ENCODE measurements at places on chromosomes 12 and 14.
A peak's percentile ranks its signal among the peaks of the same experiment; 100 is the strongest.

DNA sequence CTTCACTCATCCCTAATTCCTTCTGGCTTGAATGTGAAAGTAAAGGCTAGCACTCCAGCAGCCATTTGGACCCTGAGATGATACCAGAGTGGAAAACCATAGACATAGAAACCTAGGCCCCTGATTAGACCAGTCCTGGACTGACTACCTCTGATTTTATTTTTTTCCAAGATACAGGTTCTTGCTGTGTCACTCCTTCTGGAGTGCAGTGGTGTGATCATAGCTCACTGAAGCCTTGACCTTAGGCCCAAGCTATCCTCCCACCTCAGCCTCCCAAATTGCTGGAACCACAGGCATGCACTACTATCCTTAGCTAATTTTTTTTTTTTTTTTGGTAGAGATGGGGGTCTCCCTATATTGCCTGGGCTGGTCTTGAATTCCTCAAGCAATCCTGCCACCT lies 74.4 kb upstream of the STAC3 start:
- no peak for DNase-seq
- no peaks in the 10 kb centered on the region for H3K4me1 ChIP-seq
- no peak overlapping the region for H3K4me3 ChIP-seq
- no peak overlapping the region for H3K27ac ChIP-seq

DNA sequence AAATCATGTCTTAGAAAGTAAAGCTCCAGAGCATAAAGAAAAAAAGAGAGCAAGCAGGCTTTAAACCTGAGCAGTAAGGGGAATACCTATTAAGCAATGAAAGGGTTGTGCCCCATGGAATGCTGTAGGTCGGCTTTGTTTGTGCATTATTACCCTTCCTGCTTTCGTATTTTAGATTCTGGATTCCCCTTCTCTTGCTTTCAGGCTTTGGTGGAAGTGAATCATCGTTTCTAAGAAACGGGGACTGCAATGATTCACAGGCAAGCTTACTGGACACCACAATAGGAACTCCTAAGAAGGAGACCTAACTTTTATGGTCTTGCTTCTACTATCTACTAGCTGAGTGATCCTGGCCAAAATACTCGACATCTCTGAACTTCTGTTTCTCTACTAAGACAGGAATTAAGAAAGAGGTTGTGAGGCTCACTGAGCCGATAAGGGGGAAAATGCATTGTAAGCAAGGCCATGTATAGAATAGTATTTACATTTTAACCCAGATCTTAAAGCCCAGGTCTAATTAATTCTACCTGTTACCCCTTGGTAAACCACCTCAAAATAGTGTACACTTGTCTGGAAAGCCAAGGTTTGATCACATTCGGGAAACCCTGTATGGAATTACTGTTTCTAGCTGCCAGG lies 1.2 kb upstream of the BMAL2 start:
- peaks cover 63% of the 10 kb centered on the region for H3K27me3 ChIP-seq
- no peak for DNase-seq
- no peaks in the 10 kb centered on the region for H3K4me1 ChIP-seq
- H3K27ac ChIP-seq: no peak overlapping the region
- H3K36me3 ChIP-seq: no peaks in the 10 kb centered on the region
- no peak overlapping the region for H3K4me3 ChIP-seq

- no peak overlapping the region for H3K4me3 ChIP-seq
- no peaks in the 10 kb centered on the region for H3K27me3 ChIP-seq
- H3K4me1 ChIP-seq: peaks cover 12% of the 10 kb centered on the region
- peak overlapping the region; percentile 69 for H3K27ac ChIP-seq
- no peaks in the 10 kb centered on the region for H3K36me3 ChIP-seq
- DNase-seq: no peak
Measured at GRCh38 chr12:45756666-45757065, 27.2 kb downstream of the ARID2 start.

GRCh38 chr12:130764475-130765185 lies 48.5 kb upstream of the RIMBP2 start:
- H3K4me3 ChIP-seq: no peak overlapping the region
- no peaks in the 10 kb centered on the region for H3K36me3 ChIP-seq
- DNase-seq: peak; percentile 47
- no peaks in the 10 kb centered on the region for H3K4me1 ChIP-seq
- peaks cover 12% of the 10 kb centered on the region for H3K27me3 ChIP-seq

GRCh38 chr14:34691206-34691605 lies 23.2 kb downstream of the CFL2 start:
- no peak overlapping the region for H3K27ac ChIP-seq
- H3K4me3 ChIP-seq: no peak overlapping the region
- H3K27me3 ChIP-seq: no peaks in the 10 kb centered on the region
- H3K4me1 ChIP-seq: no peaks in the 10 kb centered on the region
- DNase-seq: no peak

DNA sequence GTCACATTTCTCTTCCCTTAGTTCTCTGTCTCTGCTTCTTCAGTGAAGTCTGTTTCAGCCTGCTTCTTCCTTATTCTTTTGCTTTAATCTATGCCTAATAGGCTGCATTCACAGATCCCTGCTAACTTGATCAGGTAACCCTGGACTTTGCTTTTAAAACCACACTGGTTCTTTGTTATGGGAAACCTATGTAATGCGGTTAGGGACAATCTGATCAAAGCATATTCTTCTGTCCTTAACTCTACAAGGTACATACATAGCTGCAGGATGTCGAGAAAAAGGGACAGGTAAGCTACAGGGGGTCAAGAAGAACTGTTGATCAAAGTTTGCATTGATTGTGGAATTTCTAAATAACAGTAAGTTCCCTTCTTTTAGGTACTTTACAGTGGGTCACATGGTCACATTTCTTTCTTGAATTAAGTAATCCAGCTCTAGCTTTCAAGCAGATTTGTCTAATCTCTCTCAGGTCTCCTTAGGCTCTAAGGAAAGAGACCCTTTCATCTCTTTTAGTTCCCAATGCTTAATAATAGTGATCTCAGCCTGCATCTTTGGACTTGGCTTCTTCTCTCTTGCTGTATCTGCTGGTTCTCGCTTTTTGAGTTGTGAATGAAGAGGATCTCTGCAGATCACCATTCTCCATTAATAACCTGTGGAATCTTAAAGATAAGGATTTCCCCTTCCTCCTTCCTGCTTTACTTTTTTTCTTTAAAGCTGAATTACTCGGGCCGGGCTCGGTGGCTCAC lies 3.8 kb downstream of the COPZ1 start:
- H3K4me3 ChIP-seq: no peak overlapping the region
- no peak for DNase-seq
- no peaks in the 10 kb centered on the region for H3K27me3 ChIP-seq
- no peaks in the 10 kb centered on the region for H3K36me3 ChIP-seq
- peaks cover 14% of the 10 kb centered on the region for H3K4me1 ChIP-seq
